Neural progenitor cell (in vitro differentiated cells): ENCODE measurements at places on chromosomes 7 and 10. TPM values are rescaled to one million over a fixed set of nuclear protein-coding genes. Genes with fewer than 3 reads are reported as not detected.

OR13A1 gene
- 0.93 and 1.5 TPM in 2 replicates for total RNA-seq

GRCh38 chr7:55532150-55532917 is 40.0 kb downstream of the VOPP1 start:
- no peak overlapping the region for H3K4me3 ChIP-seq
- H3K4me1 ChIP-seq, result peaks cover 14% of the 10 kb centered on the region
- no peak for DNase-seq
- H3K27me3 ChIP-seq, result no peaks in the 10 kb centered on the region

DNA sequence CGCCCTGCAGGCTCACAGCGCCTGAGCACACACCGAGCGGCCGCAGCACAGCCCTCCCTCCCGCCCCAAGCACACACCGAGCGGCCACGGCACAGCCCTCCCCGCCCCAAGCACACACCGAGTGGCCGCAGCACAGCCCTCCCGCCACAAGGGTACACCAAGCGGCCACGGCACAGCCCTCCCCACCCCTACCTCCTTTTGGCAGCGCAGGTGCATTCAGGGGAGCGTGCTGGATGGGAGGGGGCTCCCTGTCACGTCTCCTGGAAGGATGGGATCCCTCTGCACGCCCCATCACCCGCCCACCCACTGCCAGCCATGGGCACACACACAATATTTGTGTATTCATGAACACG is 482.6 kb downstream of the DNAJB6 start:
- H3K27me3 ChIP-seq, result no peaks in the 10 kb centered on the region
- no peak overlapping the region for H3K4me3 ChIP-seq
- no peak overlapping the region for H3K27ac ChIP-seq
- DNase-seq, result peak; percentile 36
- H3K4me1 ChIP-seq, result peaks cover 18% of the 10 kb centered on the region

DNA sequence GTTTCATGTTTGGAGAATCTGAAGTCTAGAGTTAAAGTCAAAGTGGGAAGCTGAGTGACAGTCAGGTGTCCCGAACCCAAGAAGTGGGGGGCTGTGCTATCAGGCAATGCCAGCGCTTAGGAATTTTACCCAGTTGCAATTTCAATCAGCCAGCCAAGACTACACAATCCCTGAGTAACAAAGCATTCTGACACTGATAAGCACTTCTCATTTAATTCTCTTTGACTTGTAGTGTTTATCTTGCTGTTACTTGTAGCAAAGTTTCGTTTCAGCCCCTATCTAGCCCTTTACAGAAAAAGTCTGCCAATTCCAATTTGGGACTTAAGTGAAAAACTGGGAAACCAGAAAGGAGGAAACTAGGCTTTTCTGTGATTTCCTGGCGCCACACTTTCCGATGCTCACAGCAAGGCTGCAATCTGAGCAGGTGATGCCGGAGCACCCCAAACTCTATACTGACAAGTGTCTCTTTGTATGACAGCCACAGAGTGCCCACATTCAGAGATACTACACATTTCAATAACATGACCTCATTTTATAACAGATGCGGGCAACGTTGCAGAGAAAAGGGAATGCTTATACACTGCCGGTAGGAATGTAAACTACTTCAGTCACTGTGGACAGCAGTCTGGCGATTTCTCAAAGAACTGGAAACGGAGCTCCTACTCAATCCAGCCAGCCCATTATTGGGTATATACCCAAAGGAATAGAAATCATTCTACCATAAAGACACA is 61.0 kb downstream of the ITIH5 start:
- H3K27ac ChIP-seq, result no peak overlapping the region
- H3K4me1 ChIP-seq, result no peaks in the 10 kb centered on the region
- no peaks in the 10 kb centered on the region for H3K36me3 ChIP-seq
- H3K4me3 ChIP-seq, result no peak overlapping the region
- no peaks in the 10 kb centered on the region for H3K27me3 ChIP-seq
- DNase-seq, result no peak

DNA sequence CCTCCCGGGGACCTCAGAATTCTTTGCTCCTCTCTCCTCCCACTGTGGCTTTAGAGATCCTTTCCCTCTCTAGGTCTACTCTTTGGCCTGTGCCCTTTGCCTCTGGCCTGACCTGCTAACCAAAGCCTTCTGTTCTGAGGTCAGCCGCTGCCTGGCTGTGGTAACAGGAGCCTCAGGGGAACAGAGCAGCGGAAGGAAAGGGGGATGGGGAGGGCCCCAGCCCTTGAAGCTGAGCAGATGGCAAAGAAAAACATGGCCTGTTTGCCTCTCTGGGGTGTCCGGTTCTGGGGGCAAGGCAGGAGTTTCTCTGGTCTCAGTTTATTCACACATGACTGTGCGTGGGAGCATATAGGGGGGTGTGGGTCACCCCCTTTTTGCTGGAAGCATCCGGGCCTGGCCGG is 28.2 kb downstream of the COL26A1 start:
- no peaks in the 10 kb centered on the region for H3K36me3 ChIP-seq
- H3K27ac ChIP-seq, result peak overlapping the region; percentile 56
- H3K4me3 ChIP-seq, result no peak overlapping the region
- peak; percentile 88 for DNase-seq

- H3K36me3 ChIP-seq, result peaks cover 12% of the 10 kb centered on the region
- H3K27ac ChIP-seq, result peak overlapping the region; percentile 20
- peak; percentile 21 for DNase-seq
- H3K4me1 ChIP-seq, result peaks cover 28% of the 10 kb centered on the region
- H3K27me3 ChIP-seq, result no peaks in the 10 kb centered on the region
These were observed 503 bp downstream of the CROT start for GRCh38 chr7:87345962-87346371.
